ENCODE measurements at places on chromosomes 1 and 21.

DNA sequence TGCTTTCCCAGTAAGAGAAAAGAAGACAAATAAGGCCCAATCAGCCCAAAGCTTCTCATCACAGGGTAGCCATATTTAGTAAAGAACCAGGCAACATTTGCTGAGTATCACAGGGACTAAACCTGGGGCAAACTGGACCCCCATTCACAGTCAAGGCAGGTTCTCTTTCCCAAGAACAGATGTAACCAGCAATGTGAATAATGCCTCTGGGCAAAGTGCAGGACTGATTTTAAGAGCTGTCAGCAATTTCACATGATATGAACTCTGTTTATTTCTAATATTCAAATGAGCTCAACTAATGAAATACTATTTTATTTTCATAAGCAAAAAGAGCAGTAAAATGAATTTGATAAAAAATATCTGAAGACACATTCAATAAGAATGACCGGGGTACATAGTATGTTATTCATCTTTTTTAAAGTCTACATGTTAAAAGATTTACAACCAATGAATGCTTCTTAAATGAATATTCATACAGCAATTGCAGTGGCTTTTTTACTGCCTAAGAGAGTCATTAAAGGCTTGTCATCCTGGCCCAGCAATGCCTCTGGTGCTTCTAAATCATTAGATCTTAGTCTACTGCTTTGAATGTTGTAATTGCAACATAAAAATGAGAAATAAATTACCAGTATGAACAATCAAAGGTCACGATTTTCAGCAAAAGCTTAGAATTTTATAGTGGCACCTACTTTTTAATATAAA, 308.8 kb downstream of the SMYD3 start:
- no peak for DNase-seq

DNA sequence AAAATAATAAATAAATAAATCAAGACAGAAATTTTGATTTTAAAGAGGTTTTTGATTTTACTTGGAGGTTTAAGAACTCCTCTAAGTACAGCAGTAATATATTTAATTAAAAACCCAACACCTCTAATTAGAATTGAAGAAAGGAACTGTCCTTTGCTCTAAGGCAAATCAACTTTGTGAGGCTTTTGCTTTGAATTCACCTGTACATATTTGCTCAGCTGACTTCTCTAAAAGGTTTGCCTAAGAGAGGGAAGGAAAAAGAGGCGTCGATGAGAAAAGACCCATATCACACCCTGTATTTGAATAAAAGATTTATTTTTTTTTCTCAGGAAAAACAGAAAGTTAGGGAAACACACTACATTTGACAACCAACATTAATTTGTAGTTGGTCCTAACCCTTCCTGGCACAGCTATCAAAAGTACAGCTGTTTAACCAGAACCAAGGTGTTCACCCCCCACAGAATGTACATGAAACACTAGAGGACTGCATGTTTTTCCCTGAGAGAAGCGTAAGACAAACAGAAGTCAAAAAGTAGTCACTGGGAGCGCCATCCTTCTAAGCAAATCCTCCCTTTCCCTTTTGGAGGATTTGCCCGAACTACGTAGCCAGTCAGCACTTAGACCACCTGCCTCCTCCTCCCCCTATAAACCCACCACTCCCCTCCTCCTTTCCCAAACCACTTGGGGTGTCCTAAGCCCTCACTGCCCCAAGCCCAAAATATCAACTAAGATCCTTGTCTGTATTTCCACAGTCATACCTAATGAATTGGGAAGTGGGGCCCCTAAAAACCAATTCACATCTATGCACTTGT, 4.9 kb downstream of the MCL1 start:
- DNase-seq, result peak; percentile 14

GRCh38 chr1:232486006-232486405, 143.9 kb downstream of the SIPA1L2 start:
- DNase-seq, result no peak

- no peak for DNase-seq
Measured at GRCh38 chr1:95278173-95279006, 44.4 kb downstream of the RWDD3 start.

- no peak for DNase-seq
Measured at GRCh38 chr21:27498025-27498424, 531.1 kb upstream of the ADAMTS5 start.

- DNase-seq, result no peak
Measured at GRCh38 chr21:20631633-20632032, 366.6 kb upstream of the NCAM2 start.

DNA sequence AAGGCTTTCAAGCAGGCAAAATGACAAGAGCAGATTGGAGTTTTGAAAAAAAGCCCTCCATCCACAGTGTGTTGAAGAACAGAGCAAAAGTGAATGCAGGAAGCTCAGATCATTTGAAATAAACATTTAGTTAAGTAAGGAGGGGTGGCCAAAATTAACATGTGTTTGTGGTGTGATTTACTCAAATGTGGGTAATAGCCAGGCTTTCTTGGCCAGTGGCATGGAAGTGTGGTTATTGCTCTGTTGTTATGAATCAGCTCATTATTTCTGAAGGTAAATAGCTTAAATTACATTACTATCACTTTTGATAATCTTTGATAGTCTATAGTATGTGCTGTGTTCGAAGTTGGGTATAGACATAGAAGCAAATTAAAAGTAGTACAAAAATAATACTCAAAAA, 485.9 kb downstream of the LMO4 start:
- DNase-seq, result no peak

DNA sequence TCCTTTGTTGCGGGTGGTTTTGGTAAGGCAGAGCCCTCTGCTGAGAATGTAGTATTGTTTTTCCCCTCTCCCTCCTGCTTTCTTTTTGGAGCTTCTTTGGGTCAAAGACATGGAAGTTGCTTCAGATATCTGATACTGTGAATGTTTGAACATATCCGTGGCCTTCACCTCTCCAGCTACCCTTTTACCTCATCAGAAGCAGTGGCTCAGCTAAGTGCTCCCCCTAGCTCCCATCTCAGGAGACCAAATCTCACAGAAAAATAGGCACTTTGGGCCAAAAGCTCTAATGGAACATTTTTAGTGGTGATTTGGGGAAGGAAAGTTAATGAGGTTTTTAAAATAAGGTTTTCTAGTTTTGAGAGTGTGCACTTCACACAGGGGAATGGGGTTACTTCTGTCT, 6.3 kb downstream of the TMEM200B start:
- DNase-seq, result no peak

- DNase-seq, result no peak
Measured at GRCh38 chr1:229133151-229133550, 137.8 kb upstream of the RAB4A start.

GRCh38 chr1:29523576-29523975, 287.3 kb downstream of the PTPRU start:
- DNase-seq, result no peak

GRCh38 chr1:237879195-237879594, 11.5 kb downstream of the ZP4 start:
- no peak for DNase-seq

GRCh38 chr1:63663873-63664272, 70.7 kb downstream of the PGM1 start:
- no peak for DNase-seq

DNA sequence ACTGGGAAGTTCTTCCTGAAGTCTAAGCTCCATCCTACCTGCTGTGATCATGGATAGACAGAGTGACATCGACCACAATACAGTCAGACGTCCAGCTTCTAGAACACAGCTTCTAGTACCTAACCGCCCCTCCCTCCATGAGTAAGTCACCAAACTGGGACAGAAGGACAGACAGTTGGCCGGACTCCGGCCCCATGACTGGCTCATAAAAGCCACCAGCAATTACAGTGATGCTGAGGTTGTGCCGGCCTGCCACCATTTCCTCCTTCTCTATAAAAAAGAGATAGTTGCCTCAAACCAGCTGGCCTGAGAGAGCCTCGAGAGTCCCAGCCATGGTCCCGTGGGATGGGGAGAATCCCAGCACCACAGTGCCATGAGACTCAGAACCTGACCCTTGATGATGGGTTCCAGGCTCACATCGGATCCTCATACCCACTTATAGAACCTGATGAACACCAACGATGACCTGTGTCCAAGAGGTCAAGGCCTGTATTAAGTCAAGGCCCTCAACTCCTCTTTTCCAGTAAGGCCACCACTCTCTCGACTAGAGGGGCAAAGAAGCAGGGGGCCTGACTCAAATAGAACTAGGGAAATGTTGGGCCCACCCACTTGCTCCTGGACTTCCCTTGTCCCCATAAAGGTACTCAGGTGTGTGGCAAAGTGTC, 3.4 kb downstream of the MEF2D start:
- no peak for DNase-seq

GRCh38 chr1:16474166-16474800, 33.8 kb downstream of the NECAP2 start:
- no peak for DNase-seq

GRCh38 chr1:79811173-79811572, 804.6 kb upstream of the ADGRL4 start:
- no peak for DNase-seq

DNA sequence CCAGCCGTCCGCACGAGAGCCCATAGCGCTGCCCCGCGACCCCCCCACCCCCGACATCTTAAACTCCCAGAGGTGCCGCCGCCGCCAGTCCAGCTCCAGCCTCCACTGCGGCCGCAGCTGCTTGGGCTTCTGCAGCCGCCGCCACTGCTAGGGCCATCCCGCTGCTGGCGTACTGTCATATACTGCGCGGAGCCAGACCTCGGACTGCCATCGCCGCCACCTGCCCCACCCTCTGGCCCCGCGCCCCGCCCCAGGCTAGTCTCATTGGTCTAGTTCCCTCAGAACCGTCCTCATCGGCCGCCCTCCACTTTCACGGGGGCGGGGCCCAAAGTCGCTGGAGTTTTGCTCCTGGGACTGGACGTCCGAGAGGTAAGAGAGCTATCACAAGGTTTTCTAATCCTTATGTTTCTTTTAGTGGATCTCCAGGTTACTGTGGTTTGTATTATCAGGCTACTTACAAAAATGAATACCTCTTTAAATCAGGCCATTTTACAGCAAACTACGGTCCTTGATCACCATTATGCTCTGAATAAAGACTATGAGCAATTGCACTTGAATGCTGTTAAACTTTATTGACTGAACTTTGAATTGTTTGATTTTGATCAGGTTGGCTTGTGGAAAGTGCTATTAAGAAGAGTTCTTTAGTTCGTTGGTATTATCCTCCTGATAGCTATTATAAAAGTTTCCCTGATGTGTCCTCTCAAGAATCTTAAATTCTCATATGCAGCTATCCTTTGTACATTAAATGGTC, 2.8 kb upstream of the CD1D start:
- peak; percentile 8 for DNase-seq

DNA sequence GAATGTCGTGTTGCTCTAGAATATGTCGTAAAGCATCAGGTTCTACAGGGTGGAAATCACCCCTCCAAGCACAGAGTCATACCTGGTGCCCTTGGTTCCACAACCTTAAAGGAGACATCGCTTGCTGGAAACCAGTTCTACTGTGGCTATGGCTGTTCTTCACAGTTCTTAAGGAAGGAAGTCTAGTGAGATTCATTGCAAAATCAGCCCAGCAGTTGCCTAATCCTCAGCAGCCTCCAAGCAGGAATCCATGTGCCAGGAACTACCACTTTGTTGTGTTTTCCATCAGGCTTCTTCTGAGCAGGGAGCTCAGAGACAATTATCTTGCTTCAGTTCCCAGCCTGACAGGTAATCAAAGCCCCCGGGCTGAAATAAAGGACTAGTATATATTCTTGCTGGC, 45.0 kb upstream of the SLC35F3 start:
- DNase-seq, result no peak

- no peak for DNase-seq
Measured at GRCh38 chr21:41149199-41149598, 18.8 kb upstream of the BACE2 start.

DNA sequence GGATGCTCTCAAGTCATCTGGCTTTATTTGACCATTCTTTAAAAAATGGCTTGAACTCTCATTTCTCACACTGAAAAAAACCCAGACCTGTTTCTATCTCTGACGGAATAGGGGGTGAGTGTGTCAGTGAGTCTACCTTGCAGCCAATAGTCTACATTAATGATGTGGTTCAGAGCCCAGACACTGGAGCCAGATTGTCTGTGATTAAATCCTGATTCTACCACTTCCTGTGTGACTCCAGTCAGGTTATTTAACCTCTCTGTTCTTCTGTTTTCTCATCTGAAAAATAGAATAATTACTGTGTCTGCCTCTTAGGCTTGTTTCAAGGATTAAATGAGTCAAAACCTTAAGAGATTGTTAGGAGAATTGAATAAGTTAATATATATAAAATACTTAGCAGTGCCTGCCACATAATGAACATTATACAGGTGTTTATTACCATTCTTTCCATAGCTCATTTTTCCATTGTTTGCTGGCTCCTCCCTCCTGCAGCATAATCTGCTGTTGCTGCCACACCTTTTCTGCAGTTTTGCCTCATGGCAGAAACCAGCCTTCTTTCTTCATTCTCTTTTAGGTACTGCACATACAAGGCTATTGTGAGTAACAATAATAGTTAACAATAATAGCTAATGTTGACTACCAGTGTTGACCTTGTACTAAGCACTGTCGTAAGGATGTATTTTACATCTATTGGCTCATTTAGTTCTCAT, 157.6 kb upstream of the IVNS1ABP start:
- DNase-seq, result no peak

- DNase-seq, result peak; percentile 77
Measured at GRCh38 chr1:3910857-3911845, 11.1 kb upstream of the C1orf174 start.

GRCh38 chr1:175072099-175072951, 4.7 kb downstream of the TNN start:
- peak; percentile 29 for DNase-seq

- no peak for DNase-seq
Measured at GRCh38 chr1:11946647-11947046, 12.1 kb downstream of the PLOD1 start.

DNA sequence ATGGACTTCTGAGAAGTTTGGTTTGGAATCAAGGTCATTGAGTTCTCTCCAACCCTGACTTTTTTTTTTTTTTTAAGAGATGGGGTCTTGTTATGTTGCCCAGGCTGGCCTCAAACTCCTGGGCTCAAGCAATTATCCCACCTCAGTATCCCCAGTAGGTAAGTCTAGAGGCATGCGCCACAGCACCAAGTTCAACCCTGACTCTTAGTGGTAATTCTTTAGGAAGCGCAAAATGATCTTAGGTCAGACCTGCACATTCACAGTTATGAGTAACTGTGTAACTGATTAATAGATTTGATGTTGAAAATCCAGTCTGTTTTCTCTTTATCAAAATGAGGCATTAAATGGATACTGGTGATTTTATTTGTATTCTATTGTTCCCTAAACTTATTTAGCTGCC, 95.9 kb downstream of the GREM2 start:
- no peak for DNase-seq

GRCh38 chr1:67832737-67833601, at the start of gene GNG12:
Gene GNG12, minus strand, starts transcription at chr1:67833467. Its CDS starts 125,781 bp downstream, at chr1:67707686.
- peak; percentile 75 for DNase-seq

GRCh38 chr1:2173546-2174347, 20.8 kb downstream of the FAAP20 start:
- no peak for DNase-seq

- DNase-seq, result no peak
Measured at GRCh38 chr1:97159342-97159741, 437.8 kb downstream of the PTBP2 start.

DNA sequence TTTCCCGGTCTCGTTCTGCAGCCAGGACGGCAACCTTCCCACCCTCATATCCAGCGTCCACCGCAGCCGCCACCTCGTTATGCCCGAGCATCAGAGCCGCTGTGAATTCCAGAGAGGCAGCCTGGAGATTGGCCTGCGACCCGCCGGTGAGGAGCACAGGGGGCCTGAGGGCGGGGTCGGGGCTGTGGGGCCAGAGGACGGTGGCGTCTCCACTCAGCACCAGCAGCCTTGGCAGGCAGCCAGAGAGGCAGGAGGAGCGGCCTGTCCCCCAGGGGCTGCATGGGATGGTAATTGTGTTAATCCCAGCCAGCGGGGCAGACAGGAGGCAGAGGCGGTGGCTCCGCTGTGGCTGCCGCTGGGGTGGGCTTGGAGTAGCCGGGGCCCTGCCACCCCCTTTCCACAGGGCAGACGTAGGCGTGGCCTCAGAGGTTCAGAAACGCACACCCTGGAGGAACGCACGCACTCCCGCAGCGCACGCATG, 12.1 kb downstream of the SAMD11 start:
- DNase-seq, result peak; percentile 84

All from NCI-H146 (cell line).